ENCODE measurements at places on chromosomes 4 and X.

GRCh38 chr4:94131212-94131611 lies 76.5 kb upstream of the SMARCAD1 start:
- DNase-seq = no peak

DNA sequence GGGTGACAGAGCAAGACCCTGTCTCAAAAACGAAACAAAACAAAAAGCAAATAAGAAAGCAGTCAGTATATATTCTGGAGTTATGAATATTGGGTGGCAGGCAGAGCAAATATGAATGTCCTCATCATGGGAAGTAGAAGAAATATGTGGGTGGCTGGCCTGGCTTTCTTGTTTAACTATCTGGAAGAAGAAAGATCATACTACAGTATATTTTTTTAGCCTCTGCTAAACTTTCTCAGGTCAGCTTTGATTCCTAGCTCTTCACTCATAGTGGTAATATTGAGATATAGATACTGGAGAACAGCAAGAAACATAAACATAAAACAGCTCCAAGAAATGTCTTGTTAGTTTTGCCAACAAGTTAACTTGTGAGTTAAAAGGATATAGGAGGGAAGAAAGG lies 192.5 kb downstream of the SOWAHB start:
- no peak for DNase-seq

- peak; percentile 35 for DNase-seq
Measured at GRCh38 chr4:26321373-26322221, 783 bp downstream of the RBPJ start.

- no peak for DNase-seq
Measured at GRCh38 chr4:61520681-61521160, 320.6 kb downstream of the ADGRL3 start.

GRCh38 chr4:68256284-68256683 lies 10.8 kb upstream of the TMPRSS11B start:
- no peak for DNase-seq

DNA sequence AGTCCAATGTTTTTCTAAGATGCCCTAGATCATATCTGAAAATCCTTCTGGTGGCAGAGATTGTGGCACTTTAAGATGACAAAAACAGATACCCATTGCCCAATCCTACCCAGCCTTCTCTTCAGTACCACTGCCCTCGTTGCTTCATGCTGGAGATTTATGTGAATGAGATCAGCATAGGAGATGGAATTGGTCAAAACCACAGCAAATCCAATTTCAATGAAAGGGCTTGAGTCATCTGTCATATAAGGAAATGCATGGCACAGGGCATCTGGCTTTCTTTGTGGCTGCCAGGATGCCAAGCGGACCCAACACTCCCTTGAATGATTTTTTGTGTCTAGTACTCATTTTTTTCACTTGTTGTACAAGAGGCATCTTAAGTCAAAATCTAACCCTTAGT lies 16.8 kb downstream of the AFF2 start:
- DNase-seq = no peak

- DNase-seq = no peak
Measured at GRCh38 chr4:41890085-41890484, 45.1 kb upstream of the TMEM33 start.

GRCh38 chr4:16083241-16084191 lies at the start of gene PROM1:
TSS of gene PROM1 (minus strand) at chr4:16084023. CDS start at chr4:16075906, 8,117 bp downstream.
- DNase-seq = no peak

- DNase-seq = no peak
Measured at GRCh38 chr4:177033632-177034031, 240.9 kb upstream of the VEGFC start.
